Hepatocyte (in vitro differentiated cells): ENCODE measurements at places on chromosomes 6 and 20. TPM values are rescaled to one million over a fixed set of nuclear protein-coding genes. Genes with fewer than 3 reads are reported as not detected.
A peak's percentile ranks its signal among the peaks of the same experiment; 100 is the strongest.

DNA sequence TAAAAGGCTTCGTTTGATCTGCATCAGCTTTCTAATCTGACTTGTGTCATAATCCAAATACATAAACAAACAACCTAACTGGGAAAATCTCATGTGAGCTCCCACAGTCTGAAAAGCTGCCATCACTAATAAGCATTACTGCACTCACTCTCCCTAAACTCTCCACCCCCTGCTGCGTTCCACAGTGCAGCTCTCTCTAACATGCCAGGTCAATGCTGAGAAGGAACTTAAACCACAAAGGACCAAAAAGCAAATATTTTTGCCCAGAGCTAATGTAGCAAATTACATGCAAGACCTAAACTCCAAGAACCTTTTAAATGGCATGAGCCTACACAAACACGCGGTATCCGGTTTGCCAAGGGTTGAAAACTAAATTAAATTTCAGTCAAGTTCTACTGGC, 542.3 kb upstream of the JARID2 start:
- H3K27me3 ChIP-seq = no peaks in the 10 kb centered on the region
- H3K36me3 ChIP-seq = no peaks in the 10 kb centered on the region
- H3K4me3 ChIP-seq = no peak overlapping the region

The TMEM170B gene
- 5.1 and 6.5 TPM in 2 replicates for total RNA-seq

GRCh38 chr6:35238843-35239289, 20.7 kb upstream of the ZNF76 start:
- no peaks in the 10 kb centered on the region for H3K36me3 ChIP-seq
- H3K4me3 ChIP-seq = no peak overlapping the region
- H3K27me3 ChIP-seq = no peaks in the 10 kb centered on the region
- no peak overlapping the region for H3K27ac ChIP-seq
- peak; percentile 56 for DNase-seq

The FAM83C gene
- not detected in 2 replicates for total RNA-seq

- H3K27ac ChIP-seq = peak overlapping the region; percentile 96
- peaks cover 15% of the 10 kb centered on the region for H3K4me1 ChIP-seq
- DNase-seq = peak; percentile 77
- peak overlapping the region; percentile 97 for H3K4me3 ChIP-seq
- no peaks in the 10 kb centered on the region for H3K36me3 ChIP-seq
These were observed 1.4 kb downstream of the QKI start for GRCh38 chr6:163415620-163416556.

The RSPO4 gene
- total RNA-seq = 0.08 and 0.57 TPM in 2 replicates

DNA sequence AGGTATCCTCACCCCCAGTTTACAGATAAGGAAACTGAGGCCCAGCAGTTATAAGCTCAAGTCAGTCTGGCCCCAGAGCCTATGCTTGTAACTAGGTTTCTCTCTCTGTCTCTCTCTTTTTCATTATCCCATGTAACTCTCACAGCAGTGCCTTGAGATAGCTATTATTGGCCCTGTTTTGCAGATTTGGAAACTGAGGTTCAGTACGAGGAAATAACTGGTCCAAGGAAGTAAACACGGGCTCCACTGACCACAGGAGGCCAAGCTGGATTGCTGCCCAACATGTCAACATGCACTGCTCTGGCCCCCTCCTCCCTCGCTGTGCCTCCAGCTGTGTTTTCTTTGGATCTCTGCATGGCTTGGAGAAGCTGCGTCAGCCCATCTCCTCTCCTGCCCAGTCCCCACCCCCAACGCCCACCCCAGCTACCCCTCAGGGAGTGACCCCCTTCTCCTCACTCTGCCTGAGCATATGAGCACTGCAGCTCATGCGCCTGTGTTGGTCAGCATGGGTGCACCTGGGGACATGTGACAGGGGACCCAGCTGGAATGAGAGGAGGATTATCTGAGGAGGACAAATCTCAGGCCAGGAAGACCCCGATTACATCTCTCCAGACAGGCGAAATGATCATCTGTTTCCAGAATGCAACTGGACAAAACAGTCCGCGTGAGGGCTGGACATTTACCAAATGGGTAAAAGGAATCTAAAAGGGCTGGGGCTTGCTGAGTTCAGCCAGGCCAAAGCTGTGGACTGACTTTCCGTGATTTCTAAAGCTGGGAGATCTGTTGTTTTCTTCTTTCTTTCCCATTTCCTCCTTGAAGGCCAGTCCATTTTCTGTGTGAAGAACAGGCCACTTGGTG, 7.8 kb upstream of the PLTP start:
- peaks cover 16% of the 10 kb centered on the region for H3K4me1 ChIP-seq
- H3K27ac ChIP-seq = peak overlapping the region; percentile 88
- no peaks in the 10 kb centered on the region for H3K27me3 ChIP-seq

- peak overlapping the region; percentile 23 for H3K27ac ChIP-seq
- no peaks in the 10 kb centered on the region for H3K27me3 ChIP-seq
- no peak for DNase-seq
- H3K4me3 ChIP-seq = no peak overlapping the region
- H3K4me1 ChIP-seq = no peaks in the 10 kb centered on the region
These were observed 164.0 kb downstream of the PDE7B start for GRCh38 chr6:136015531-136015930.

- no peak for DNase-seq
- no peaks in the 10 kb centered on the region for H3K36me3 ChIP-seq
- no peaks in the 10 kb centered on the region for H3K4me1 ChIP-seq
These were observed 133.5 kb downstream of the PLCB1 start for GRCh38 chr20:8265588-8265987.

GRCh38 chr6:44831002-44831610, 443.6 kb downstream of the CDC5L start:
- no peaks in the 10 kb centered on the region for H3K27me3 ChIP-seq
- H3K4me1 ChIP-seq = peaks cover 9% of the 10 kb centered on the region
- H3K4me3 ChIP-seq = no peak overlapping the region
- no peak for DNase-seq
- H3K27ac ChIP-seq = no peak overlapping the region

DNA sequence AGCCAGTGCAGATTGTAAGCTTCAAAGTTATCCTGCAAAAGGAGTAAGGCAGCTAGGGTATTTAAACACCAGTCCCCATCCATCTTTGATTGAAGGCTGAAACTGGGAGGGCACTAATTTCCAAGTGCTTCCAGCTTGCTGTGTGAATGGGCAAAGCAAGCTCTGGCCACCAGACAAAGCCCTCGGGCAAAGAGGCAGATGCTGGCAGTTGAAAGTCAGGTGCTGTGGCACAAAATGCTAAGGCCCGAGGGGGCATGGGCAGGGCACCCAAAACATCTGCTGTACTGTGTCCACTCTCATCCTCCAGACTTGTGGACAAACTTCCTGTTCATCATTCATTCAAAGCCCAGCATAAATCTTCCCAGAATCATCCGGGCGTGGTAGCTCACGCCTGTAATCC, 62.9 kb downstream of the TRMT6 start:
- DNase-seq = no peak
- no peaks in the 10 kb centered on the region for H3K27me3 ChIP-seq
- no peak overlapping the region for H3K4me3 ChIP-seq
- no peaks in the 10 kb centered on the region for H3K4me1 ChIP-seq

The EGFL8 gene
- 1.8 and 4.5 TPM in 2 replicates for total RNA-seq

DNA sequence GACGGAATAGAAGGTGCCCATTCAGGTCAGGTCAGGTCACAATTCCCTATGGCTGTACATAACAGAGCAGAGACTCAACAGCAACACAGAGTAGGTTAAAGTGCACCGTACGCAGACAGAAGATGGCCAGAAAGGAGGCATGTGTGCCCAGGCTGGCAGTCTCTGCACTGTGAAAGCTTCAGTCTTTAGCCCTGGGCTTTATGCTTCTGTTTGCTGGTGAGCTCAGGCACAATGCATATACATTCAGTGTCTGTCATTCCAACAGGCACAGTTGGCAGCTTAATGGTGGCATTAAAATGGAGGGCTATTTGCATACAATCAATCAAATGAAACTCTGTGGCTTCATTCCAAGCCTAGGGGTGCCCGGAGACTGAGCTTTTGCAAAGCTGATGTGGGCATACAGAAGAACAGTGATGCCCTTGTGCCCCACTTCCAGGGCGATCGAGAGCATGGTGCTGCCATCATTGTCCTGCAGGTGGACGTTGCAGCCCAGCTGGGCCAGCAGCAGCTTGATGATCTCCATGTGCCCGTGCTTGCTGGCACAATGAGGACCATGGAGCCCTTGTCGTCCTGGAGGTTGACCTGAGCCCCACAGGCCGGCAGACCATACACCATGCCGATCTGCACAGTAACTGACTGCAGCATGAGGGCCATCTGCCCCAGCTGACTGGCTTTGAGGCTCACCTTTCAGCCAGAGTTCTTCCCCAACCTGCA, 22.4 kb downstream of the TRMT6 start:
- no peaks in the 10 kb centered on the region for H3K36me3 ChIP-seq
- no peaks in the 10 kb centered on the region for H3K4me1 ChIP-seq
- H3K27ac ChIP-seq = no peak overlapping the region
- no peak for DNase-seq

DNA sequence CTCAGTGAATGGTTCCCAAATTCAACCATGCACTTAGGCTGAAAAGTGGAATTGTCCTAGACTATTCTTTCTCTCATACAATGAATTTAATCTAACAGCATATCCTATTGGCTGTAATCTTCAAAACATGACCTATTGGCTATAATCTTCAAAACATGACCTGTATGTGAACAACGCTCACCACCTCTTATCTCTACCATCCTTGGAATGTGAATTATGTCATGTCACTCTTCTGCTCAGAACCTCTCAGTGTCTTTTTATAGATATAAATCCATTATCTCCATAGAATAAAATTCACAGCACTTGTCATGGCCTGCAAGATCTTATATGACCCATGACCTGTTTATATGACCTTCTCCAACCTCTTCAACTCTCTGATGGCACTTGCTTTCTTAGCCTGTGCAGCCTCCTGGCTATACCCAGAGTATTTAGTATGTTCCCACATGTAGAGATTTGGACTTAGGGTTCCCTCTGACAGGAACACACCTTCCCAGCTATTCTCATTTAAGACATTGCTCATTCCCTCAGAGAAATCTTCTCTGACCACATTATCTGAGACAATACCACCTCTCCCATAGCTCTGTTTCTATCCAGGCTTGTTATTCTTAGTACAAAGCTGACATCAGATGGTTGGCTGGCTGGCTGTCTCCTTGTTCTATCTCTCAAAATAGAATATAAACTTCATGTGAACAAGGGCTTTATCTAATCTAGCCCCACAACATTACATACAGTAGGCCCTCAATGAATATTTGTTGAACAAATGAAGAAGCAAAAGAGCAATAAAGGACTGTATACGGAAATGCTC, 275.0 kb upstream of the PREP start:
- no peak overlapping the region for H3K4me3 ChIP-seq
- no peak for DNase-seq
- no peaks in the 10 kb centered on the region for H3K36me3 ChIP-seq
- no peak overlapping the region for H3K27ac ChIP-seq
- H3K4me1 ChIP-seq = no peaks in the 10 kb centered on the region

The NFKBIL1 gene
- 22.7 and 28.9 TPM in 2 replicates for total RNA-seq

The TASP1 gene
- 10.1 and 11.1 TPM in 2 replicates for total RNA-seq

GRCh38 chr20:15515691-15516090, 1057.6 kb downstream of the KIF16B start:
- DNase-seq = no peak
- H3K27ac ChIP-seq = no peak overlapping the region
- no peaks in the 10 kb centered on the region for H3K27me3 ChIP-seq

GRCh38 chr20:8244637-8245036, 112.6 kb downstream of the PLCB1 start:
- no peak overlapping the region for H3K4me3 ChIP-seq
- peak; percentile 40 for DNase-seq
- H3K27me3 ChIP-seq = no peaks in the 10 kb centered on the region
- H3K4me1 ChIP-seq = peaks cover 4% of the 10 kb centered on the region
- H3K36me3 ChIP-seq = no peaks in the 10 kb centered on the region
